ENCODE measurements at places on chromosomes 11 and 22.
A peak's percentile ranks its signal among the peaks of the same experiment; 100 is the strongest.

DNA sequence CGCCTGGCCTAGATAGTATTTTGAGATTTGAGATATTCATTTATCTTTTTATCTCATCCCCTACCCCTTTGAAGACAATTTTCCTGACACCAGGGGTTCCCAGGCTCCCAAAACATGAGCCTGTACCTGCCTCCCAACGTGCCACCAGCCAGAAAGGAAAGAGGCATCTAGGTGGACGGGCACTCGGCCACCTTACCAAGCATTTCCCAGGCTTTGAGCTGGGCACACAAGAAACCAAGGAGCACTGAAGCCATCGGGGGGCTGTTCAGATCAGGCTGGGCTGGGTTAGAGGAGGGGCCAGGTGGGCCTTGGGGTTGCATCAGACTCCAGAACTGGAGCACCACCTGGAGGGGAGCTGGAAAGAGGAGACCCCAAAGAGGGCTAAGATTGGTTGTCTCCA is 28.5 kb upstream of the BAIAP2L2 start:
- no peak for DNase-seq

GRCh38 chr11:61542705-61543104 is 34.2 kb downstream of the LRRC10B start:
- DNase-seq, result no peak

- DNase-seq, result no peak
Observed at GRCh38 chr11:95241681-95242081, 10.7 kb upstream of the SESN3 start.

DNA sequence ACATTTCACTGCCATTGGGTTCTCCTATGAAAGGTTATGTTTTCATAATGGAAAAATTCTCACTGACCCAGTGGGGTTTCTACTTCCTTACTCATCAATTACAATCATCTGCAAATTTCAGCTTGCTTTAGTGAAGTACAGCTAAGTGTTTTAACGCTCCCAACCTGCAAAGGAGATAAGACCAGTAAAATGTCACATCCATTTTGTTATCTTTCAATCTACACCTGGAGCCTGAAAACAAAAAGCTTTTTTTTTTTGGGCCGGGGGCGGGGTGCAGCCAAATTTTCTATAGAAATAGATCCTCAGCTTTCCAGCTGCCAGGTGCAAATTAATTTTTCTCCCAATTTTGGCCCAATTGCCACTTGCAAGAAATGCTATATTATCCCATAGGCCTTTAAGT is 40.6 kb downstream of the CADM1 start:
- no peak for DNase-seq

DNA sequence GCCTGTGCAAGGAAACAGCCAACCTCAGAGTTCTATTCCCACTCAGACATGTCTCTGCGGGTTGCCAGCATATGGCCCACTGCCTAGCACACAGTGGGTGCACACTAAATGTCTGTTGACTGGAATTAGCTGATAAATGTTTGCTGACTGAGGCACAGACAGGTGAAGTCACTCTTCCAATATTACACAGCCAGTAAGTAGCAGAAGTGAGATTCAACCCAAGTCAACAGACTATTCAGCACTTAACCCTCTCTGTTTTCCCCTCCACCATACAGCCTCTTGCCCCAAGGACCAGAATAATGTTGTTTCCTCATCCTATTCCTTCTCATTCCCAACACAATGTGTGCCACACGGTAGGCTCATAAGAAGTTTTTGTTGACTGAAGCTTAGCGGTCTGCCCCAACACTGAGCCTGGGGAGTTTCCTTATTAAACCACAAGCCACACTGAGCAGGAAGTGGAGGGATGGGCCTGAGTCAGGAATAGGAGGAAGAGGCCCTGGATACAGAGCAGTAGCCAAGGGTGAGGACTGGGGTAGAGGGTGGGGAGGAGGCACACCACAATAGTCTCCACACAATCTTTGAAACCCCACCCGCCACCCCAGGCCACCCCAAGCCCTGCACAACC is 15.7 kb upstream of the IL10RA start:
- DNase-seq, result no peak

GRCh38 chr22:19517919-19518611 is 6.1 kb downstream of the CLDN5 start:
- DNase-seq, result no peak

GRCh38 chr11:69113226-69113625 is 42.5 kb upstream of the SMIM38 start:
- DNase-seq, result no peak

DNA sequence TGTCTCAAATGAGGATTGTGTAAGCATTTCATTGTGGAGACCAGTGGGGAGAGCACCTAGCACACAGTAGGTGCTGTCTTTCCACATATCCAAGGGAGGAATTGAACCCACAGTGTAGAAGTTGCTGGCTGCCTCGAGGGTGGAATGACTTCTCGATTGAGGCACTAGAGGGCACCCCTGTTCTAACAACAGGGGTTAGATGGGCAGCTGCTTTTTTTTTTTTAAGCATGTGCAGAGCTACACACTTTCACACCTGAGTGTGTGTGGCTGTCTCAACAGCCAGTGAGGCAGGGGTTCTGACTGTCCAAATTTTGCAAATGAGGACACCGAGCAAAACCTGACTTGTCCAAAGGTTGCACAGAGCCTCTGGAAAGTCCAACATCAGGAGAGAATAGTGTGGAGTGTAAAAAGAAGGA is 118.2 kb upstream of the CRYBB3 start:
- DNase-seq, result peak; percentile 11

DNA sequence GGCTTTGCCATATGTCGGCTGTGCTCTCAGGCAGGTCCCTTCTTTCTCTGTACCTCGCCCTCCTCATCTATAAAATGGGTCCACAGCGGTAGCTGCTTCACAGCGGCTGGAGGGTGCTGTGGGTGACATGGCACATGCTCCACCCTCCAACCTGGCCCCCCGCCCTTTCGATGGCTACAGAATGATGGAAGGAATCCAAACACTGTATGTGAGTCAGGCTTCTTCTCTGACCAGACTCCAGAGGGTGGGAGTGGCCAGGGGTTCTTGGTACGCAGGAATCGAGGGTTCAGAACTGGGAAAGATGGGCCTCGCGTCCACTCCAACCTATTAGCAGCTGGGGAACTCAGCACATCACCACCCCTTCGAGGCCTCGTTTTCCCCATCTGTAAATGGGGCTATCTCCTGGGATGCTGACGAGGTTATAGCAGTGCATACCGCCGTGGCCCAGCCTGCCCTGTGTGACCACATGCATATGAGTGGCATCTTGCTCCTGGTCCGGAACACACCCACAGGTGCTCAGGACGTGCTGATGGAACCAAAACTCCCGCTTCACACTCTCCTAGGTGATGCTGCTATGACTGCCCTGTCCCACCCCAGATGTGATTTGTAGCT is 26.4 kb downstream of the MN1 start:
- no peak for DNase-seq

- DNase-seq, result no peak
Observed at GRCh38 chr11:111395081-111395480, 16.0 kb upstream of the POU2AF1 start.

DNA sequence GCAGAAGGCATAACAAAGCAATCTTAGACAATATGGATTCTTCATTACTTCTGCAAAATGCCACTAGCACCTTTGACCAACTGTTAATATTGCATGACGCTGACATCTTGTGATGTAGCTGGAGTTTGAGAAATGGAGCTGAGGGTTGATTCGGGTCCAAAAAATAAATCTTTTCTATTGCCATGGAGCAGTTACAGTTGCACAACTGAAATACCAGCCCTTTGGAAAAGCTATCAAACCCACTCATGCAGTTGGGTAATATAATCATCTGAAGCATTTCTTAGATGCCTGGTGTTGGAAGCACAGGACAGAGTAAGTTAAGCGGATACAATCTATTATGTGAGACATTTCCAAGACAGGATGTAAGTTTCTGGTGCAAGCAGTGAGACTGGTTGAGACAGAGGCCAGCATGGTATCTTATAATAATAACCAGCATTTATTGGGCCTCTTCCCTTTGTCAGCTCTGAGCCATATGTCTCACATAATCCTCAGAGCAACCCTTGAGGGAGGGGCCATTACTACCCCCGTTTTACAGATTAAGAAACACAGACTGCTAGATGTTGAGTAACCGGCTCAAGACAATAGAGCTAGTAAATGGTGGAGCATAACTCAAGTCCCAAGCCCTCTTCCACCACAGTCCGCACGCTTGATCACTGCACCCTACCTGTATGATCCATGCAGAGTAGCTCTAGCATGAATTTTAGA is 74.9 kb upstream of the CAPRIN1 start:
- no peak for DNase-seq

DNA sequence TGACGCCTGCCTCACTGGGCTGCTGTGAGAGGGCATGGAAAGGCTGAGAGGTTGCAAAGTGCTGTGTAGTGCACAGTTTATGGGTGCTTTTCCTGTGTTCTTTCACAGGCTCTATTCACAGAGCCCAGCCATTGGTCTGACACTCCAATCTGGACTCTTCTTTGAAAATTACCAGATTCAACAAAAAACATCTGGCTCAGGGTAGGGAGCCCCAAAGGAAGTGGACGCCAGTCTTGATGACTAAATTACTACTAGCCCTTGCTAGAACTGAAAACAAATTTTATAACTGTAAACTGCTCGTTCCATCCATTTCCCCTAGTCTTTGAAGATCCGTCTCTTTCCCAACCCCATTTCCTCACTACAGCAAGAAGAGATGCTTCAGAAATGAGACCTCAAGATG is 178.6 kb downstream of the TENM4 start:
- DNase-seq, result no peak

DNA sequence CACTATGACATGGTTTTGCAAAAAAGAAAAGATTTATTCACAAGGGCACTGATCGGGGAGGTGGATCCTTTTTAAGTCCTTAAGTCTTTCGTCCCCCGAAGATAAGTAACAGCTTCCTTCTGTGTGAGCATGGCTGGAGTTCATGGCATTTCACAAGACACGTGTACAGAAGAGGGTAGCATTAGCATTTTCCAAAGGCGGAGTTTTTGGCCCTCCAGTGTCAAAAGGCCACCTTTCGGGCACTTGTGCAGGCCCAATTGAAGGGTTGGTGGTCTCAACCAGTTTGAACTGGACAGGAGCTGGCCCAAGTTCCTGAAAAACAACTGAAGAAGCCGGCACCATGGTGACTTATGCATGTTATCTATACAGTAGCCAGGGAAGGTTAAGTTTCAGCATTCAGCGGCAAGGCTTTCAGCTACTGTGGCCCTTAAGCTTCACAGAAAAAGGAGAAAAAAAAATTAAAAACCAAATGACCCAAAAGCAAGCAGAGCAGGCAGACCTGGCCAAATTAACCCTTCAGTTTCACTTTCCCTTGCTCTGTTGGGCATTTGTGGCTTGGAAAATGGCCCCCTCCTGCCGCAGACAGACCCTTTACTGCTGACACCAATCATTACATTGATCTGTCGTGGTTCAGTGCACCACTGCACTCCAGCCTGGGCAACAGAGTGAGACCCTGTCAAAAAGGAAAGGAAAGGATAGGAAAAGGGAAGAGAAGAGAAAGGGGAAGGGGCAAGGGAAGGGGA is 18.7 kb downstream of the ZNF74 start:
- DNase-seq, result no peak

GRCh38 chr11:40161854-40162410 is 1297.5 kb downstream of the LRRC4C start:
- DNase-seq, result no peak

DNA sequence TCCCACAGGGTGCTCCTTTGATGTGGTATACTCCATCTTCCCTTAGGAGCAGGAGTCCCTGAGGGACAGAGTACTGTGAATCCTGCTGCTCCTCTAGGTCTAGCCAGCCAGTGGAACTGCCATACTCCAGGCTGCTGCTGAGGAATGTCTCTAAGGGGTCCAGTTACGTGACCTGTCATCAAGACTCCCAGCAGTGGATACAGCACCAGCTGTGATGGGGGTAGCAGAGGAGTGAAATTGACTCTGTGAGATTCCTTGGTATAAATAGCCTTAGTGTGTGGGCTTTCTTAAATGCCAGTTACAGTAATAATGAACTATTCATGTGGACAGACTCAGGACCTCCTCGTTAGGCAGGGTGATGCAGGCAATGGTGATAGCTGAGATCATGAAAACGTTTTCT is 140.4 kb upstream of the LUZP2 start:
- DNase-seq, result no peak

DNA sequence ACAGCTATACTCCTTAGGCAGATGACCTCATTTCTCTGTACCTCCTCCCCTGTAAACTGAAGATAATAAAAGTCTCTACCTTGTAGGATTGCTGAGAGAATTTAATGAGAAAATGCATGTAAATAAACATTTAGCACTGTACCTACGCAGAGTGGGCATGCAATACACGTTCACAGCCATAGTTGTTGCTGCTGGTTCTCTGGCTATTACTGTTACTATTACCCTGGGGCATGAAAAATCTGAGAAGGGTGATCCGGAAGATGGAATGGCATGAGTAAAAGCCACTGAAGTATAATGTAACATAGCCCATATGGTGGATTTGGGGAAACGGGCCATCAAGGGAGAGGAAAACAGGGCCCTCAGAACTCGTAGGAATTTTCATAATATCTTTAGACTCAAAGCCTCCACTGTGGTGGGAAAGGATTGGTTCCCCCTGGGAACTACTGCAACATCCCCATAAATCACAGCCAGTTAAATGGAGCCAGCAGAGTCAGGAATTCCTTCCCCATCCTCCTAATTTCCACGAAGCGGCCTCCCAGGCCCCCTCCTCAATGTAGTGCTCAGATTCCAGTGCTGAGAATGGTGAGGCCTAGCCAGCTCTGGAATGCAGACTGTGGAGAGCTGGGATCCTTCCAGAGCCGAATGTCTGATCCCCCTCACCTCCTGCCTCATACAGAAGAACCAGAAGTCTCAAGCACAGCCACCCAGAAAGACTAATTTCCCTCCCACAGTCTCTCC is 205.3 kb downstream of the MN1 start:
- DNase-seq, result no peak

DNA sequence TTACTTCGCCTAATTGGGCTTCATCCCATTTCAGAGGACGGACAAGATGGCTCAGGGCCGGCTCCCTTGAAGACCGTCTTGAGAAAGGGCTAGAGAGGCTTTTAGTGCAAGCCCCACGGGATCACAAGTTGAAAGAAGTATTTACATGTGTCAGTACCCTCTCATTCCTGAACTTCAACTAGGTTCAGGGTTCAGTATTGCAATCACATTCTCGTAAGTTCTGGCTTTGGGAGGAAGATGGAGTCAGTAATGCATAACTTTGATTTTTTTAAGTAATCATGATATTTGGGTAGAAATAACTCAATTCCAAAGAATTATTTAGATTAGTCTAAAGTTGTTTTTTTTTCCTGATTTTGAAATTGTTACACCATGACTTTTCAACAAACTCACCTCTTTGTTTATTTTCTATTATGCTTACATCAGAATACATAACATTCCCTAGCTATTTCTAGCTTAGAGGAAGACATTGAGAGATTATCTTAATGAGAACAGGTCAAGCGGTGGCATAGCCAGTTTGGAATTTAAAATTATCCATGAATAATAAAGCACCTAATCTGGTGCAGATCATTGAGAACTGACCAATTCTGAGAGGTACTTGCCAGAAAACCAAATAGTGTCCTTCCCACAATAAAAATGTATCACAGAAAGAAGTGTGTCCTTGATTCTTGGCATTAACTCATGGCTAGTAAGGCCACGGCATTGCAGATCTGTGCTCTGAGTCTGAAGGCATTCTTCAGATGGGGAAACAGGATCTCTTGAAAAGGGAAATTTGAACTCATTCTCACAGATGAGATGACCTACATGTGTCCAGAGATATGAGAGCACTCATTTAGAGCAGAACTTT is 92.1 kb upstream of the BLID start:
- no peak for DNase-seq

GRCh38 chr22:20449819-20450550 is 12.4 kb upstream of the SCARF2 start:
- no peak for DNase-seq

- no peak for DNase-seq
Observed at GRCh38 chr22:46102752-46103151, 47.6 kb upstream of the PPARA start.

Data from stimulated activated CD4-positive, alpha-beta T cell treated with anti-CD3 and anti-CD28 coated beads, TNF-alpha, amount 100 ng/mL, for 4 hours (primary cell).